ENCODE measurements at places on chromosomes 1 and 21. TPM values are rescaled to one million over a fixed set of nuclear protein-coding genes. Genes with fewer than 3 reads are reported as not detected.

RIMS3 gene
- 7.2 TPM for total RNA-seq

ALPL gene
- 19.8 TPM for total RNA-seq

KANK4 gene
- 1.0 TPM for total RNA-seq

IL12RB2 gene
- total RNA-seq, result not detected

CNR2 gene
- not detected for total RNA-seq

RNU1-1 gene
- 3,957 TPM for total RNA-seq

MYCL gene
- 21.3 TPM for total RNA-seq

OLFM3 gene
- total RNA-seq, result 1.1 TPM

DYRK1A gene
- 83.5 TPM for total RNA-seq

GPR89B gene
- total RNA-seq, result 22.7 TPM

DNA sequence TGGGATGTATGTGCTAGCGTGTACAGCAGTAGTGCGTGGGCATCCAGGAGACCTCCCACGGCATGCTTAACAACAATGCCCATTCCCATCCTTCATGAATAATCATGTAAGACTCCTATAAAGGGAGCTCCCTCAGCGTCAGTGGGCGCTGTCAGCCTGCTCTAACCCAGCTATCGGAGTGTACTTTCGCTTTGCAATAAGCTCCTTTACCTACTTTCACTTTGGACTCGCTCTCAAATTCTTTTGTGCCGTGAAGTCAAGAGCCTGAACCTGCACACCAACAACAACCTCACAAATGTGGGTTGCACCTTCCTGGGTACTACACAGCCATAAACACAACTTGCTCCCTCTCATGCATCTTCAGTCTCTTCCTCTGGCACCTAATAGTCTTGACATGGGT lies 114.8 kb upstream of the PAXBP1 start:
- DNase-seq, result no peak

- no peak for DNase-seq
Measured at GRCh38 chr1:10637400-10637799, 159.0 kb downstream of the CASZ1 start.

DNA sequence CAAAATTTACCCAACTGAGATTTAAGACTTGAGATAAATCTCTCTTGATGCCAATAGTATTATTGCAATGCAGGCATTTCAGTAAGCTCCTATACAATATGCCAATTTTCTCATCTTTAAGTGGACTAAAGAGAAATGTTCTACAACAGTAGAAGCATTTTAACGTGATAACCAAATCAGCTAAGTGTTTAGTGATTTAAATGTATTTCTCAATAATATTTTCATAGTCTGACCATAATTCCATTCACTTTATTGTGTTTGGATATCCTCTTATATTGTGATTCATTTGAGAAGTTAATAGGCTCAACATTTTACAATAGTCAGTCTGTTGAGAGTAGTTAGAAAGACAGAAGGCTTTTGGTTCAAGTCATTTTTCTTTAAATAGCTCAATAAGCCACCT lies 44.6 kb upstream of the DR1 start:
- no peak for DNase-seq

- no peak for DNase-seq
Measured at GRCh38 chr1:24540906-24541710, 14.8 kb upstream of the NCMAP start.

DNA sequence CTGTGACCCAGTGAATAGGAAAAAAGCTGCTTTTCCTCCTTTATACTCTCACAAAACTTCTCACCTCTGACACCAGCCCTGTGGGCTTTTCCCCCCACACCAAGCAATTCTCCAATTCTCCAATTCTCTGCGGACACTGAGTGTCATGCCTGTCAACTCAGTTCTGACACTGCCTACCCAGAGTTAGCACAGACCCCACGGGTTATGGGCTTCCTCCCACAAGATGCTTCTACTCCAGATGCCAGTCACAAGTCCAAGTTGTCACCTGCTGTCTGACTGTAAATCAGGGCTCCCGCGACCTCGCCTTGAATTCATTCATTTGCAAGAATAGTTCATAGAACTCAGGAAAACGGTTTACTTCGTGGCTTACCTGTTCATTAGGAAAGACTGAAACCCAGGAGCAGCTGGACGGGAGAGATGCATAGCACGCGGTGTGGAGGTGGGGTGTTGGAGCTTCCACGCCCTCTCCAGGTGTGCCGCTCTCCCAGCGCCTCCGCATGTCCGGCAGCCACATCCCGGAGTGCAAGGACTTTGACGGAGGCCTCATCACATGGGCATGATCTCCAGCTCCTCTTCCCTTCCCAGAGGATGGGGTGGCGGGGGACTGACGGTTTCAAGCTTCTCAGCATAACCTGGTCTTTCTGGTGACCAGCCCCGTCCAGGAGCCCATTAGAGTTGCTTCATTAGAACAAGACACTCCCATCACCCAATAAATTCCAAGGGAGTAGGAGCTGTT lies 154.7 kb downstream of the PGBD5 start:
- no peak for DNase-seq

DNA sequence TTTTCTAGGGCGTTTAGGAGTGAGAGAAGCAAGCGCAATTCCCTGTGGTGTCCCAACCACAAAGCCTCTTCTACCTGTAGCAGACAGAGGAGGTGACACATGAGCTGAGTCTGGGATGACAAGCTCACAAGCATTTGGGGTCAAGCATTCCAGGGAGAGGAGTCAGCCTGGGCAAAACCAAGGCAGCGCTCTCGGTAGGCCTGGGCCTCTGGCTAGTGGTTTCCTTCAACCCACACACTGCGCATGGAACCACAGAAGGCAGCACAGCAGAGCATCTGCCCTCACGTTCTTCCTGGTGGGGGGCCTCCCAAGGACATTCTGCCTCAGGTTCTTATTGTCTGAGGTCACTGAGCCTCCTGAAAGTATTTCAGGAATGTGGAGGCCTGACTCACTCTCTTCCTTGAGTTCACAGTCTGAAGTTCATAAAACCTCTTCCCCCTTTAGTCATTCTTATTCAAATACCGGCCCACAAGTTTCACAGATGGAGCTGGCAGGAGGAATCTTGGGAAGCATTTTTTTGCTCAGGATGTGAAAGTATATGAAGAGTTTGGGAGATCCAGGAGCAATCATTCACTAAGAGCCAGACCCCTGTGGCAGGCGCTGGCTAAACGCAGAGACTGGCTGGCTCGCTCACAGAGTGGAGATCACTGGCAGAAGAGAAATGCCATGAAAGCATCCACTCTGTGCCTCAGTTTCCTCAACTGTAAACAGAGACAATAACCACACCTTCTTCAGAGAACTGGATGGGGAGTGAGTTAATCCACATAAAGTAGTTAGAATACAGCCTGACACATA lies 26.8 kb downstream of the CCN1 start:
- no peak for DNase-seq

- no peak for DNase-seq
Measured at GRCh38 chr1:24463776-24464735, 38.6 kb upstream of the RCAN3 start.

GRCh38 chr1:2556678-2557481 lies 709 bp downstream of the TNFRSF14 start:
- DNase-seq, result no peak

- DNase-seq, result no peak
Measured at GRCh38 chr1:184610876-184611595, 143.6 kb downstream of the EDEM3 start.

GRCh38 chr1:168304865-168305264 lies 24.2 kb downstream of the TBX19 start:
- no peak for DNase-seq

DNA sequence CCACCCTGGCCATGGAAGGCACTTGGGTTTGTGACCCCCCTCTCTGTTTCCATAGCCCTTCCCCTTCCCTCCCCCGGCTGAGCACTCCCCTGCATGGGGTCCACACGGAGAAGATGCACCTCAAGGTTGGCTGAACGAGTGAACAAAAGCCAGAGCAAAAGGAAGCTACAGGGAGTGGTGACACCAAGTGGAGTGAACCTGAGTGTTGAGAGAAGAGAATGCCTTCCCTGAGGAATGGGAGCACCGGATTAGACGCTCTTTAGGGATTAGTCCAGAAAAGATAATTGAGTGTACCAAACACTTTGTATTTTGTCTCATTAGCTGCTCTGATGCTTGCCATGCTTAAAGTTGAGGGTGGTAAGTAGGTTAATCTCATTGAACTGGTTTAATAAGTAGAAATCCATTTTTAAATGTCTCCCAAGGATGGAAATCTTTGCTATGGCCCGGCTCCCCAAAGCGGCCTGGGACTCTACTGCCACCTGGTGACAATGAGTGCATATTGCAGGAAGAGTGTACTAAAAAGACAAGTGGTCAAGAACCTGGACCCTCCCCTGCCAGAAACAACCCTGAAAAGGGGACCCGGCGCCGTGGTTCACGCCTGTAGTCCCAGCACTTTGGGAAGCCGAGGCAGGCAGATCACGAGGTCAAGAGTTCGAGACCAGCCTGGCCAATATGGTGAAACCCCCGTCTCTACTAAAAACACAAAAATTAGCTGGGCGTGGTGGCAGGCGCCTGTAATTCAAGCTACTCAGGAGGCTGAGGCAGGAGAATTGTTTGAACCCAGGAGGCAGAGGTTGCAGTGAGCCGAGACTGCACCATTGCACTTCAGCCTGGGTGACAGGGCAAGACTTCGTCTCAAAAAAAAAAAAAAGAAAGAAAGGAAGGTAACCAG lies 150.6 kb upstream of the ZC3H12A start:
- no peak for DNase-seq

DNA sequence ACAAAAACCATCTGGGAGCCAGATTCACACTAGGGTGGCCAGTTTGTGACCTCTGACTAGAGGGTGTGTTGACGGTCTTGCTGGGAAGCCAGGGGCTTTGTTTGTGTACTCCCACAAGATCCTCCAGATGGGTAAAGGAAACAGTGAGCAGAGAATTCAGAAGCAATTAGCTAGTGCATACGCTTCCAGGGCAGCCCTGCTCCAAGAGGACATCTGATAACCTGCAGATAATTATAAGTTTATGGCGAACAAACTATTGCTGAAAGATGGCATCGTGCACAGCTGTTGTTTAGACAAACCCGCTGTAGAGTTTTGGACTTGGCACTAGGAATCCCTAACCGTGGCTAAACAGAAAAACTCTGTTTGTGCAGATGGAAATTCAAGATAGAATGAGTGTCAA lies 326.4 kb downstream of the TGFB2 start:
- DNase-seq, result no peak

DNA sequence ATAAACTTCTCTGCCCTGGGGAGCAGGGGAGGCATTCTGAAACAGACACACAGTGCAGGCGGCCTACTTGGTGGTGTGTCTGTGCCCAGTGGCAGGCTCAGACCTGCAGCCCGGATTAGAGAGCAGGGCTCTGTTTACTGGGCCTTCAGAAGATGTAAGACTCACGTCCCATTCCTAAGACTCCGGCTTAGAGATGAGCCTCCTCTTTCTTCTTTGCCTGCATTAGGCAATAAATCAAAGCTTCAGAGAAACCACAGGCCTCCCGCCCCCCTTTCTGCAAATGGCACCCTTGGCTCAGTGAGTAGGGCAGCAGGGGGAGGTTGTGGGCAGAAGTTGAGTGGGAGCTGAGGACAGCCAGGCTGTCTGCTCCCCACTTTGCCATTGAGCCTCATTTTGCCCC lies 35.8 kb downstream of the LGR6 start:
- no peak for DNase-seq

GRCh38 chr1:66767626-66768025 lies 15.4 kb downstream of the DYNLT5 start:
- no peak for DNase-seq

DNA sequence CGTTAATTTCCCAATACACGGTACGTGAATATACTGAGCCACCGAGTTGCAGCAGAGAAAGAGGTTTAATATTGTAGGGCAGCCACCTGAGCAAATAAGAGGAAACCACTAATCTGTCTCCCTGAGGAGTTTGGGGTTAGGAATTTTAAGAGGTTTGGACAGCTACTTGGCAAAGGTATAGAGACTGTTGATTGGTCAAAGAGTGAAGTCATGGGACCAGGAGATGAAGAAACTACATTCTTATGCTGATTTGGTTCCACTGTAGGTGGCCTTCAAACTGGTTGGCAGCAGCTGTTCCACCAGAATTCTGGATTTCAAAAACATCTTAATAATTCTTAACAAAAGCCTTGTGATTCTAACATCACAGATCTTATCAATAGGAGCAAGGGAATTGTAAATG lies 485.4 kb upstream of the PRMT6 start:
- DNase-seq, result no peak

- no peak for DNase-seq
Measured at GRCh38 chr1:204254031-204254661, 40.4 kb upstream of the GOLT1A start.

DNA sequence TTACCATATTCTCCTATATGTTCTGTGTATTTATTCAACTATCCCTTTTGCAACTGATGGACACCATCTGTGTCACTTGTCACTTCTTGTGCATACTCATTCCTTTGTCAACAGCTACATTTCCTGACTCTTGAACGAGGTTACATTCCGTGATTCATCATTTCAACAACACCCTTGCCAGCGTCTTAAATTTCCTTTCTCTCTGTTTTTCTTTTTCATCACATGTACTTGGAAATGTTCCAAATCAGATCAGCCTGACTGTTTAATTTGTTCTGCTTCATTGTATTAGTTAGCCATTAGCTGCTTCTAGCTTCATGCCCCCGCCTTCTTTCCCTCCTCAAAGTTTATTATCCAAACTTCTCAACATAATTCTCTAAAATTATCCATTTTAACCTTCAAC lies 173.0 kb downstream of the ADGRL4 start:
- DNase-seq, result no peak

GRCh38 chr1:228006786-228007048 lies at the start of gene WNT3A:
Gene WNT3A, plus strand, starts transcription at chr1:228006998. Its CDS starts 131 bp downstream, at chr1:228007129.
- no peak for DNase-seq

DNA sequence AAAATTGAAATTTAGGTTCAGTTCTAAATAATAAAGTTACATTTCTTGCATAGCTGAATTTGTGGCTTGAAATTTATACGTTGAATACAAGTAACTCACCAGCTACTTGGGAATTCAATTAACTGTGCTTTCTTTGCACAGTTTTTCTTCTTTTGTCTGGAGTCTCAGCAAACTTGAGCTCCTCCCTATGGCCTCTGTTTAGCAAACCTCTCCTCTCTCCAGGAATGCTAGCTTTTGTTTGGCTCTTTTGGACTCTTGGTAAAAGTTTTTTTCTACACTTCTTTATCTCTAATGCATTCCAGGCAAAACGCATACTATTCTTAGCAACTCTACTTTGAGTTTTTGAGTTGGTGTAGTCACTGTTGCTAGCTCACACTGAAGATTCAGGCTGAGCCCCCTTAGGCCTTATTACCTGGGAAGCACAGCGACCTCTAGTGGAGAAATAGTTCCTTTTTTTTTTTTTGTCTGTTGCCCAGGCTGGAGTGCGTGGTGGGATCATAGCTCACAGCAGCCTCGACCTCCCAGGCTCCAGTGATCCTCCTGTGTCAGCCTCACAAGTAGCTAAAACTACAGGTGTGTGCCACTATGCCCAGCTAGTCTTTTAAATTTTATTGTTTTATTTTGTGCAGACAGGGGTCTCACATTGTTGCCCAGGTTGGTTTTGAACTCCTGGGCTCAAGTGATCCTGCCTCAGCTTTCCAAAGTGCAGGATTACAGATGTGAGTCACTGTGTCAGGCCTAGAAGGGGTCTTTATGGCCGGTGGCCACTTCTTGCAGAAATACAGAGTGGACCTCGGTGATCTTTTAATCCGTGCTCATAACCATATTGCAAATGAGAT lies 61.7 kb downstream of the CASQ2 start:
- DNase-seq, result no peak

- no peak for DNase-seq
Measured at GRCh38 chr1:38923607-38924006, 18.0 kb downstream of the RHBDL2 start.

- DNase-seq, result no peak
Measured at GRCh38 chr1:155081472-155082300, 3.0 kb downstream of the EFNA3 start.

All from progenitor cell of endocrine pancreas (in vitro differentiated cells).